Activated CD4-positive, CD25-positive, alpha-beta regulatory T cell treated with anti-CD3 and anti-CD28 coated beads, Interleukin-2, amount 50 U/mL, for 72 hours (primary cell): ENCODE measurements at places on chromosomes 16 and 17.

DNA sequence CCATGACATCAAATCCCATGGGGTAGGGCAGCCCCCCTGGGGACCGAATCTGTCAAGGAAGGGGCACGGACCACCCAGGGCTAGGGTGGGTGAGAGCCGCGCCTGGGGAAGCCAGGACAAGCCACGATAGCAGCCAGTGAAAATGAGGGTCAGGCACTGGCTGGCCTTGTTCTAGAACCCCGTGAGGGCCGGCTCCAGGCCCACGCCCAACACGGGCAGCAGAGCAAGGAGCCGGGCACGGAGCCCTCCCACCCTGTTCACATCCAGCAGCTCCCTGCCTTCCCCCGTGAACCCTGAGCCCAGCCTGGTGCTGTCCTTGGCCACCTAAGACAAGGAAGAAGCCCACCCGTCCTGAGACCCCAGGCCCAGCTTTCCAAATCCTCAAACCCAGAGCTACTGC is 256.7 kb downstream of the PARN start:
- no peak for DNase-seq

DNA sequence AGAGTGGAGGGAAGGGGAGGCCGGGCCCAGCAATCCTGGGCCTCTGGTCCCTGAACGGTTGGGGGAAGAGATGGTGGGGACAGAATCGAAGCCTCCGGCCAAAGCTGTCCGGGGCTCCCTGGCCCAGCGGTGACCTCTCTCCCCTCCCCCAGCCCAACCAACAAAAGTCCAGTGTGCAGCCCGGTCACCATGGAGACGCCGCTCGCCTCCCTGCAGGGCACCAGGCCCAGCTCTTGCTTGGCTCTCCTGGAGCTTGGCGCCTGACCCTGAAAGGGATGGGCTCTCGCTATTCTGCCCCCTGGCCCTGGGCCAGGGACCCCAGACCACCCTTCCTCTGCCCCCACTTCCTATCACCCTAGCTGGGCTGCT is 1.3 kb downstream of the METRN start:
- DNase-seq, result no peak

- no peak for DNase-seq
Observed at GRCh38 chr17:48241770-48242497, 134.4 kb downstream of the SNX11 start.

GRCh38 chr16:86575754-86576557 is 2.4 kb upstream of the FOXL1 start:
- no peak for DNase-seq

- DNase-seq, result no peak
Observed at GRCh38 chr17:48514477-48514876, 16.3 kb downstream of the HOXB1 start.

GRCh38 chr16:55703003-55704001 is 47.5 kb downstream of the SLC6A2 start:
- DNase-seq, result no peak

GRCh38 chr16:79609861-79610260 is 9.3 kb upstream of the MAF start:
- DNase-seq, result no peak

- no peak for DNase-seq
Observed at GRCh38 chr16:77500286-77500598, 65.4 kb upstream of the ADAMTS18 start.

- no peak for DNase-seq
Observed at GRCh38 chr16:88839745-88840599, 16.8 kb downstream of the GALNS start.
